ENCODE measurements at places on chromosomes 2 and 18.
A peak's percentile ranks its signal among the peaks of the same experiment; 100 is the strongest.

DNA sequence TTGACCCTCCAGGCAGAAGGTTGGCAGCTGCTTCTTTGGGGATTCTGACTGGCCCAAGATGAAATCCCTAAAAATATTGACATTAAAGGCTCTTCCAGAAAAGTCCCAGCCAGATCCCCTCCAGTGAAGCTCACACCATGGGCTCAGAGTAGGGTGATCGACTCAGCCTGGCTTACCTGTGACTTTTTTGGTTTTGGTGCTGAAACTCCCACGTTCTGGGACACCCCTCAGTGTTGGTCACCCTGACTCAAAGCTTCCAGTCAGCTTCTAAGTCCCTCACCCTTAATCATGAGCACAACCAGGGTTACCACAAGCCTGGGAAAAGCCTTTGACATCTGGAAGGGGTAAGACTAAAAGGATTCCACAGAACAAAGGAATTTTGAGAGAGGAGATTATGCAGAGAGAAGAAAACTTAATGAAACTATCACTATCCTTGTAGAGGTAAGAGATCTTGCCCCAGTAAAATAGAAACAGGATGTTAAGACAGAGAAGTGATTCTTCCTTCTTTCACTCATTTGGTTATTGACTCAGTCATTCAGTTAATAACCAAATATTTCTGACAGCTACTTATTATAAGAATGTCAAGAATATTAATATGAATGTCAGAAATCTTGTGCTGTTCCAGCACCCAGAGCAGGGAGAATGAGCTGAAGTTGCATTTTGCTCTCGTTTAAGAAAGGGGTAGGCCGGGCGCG lies 66.8 kb upstream of the SEC11C start:
- DNase-seq: no peak

DNA sequence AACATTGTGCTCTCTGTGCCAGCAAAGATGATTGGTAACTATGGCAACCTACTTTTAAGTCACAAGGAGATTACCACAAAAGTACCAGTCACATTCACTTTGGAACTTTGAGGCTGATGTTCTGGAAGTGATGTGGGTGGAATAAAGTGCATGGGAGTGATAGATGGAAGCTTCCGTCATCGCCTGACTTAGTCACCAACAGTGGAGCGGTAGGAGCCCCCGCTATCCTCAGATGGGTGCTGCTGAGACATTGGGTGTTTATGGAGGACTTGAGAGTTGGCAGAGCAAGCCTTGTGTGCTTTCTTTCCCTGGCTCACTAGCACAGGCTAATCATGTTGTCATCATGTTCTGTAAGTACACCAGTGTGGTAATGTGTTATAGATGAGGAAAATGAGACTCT lies 4.6 kb downstream of the PPP1R7 start:
- no peak for DNase-seq

- DNase-seq: peak; percentile 95
Observed at GRCh38 chr2:63840785-63841253, 877 bp upstream of the UGP2 start.

GRCh38 chr2:106095478-106096298 lies 98.4 kb downstream of the UXS1 start:
- no peak for DNase-seq

DNA sequence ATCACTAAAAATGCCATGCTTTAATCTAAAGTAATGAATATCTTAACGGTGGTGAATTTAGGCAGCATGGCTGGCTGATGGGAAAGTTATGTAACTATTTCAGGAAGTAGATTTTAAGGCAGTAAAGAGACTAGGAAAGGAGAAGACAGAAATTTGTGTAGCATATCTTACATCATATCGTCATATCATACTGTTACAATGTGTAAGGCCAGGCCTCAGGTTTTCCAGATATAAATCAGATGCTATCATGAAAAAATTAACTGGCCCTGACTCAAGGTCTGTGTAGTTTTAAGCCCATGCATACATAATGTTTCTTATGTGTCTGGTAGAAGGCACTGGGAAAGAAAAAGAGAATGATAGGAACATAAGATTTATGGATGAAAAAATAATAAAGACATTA lies 8.9 kb upstream of the FAP start:
- DNase-seq: no peak

DNA sequence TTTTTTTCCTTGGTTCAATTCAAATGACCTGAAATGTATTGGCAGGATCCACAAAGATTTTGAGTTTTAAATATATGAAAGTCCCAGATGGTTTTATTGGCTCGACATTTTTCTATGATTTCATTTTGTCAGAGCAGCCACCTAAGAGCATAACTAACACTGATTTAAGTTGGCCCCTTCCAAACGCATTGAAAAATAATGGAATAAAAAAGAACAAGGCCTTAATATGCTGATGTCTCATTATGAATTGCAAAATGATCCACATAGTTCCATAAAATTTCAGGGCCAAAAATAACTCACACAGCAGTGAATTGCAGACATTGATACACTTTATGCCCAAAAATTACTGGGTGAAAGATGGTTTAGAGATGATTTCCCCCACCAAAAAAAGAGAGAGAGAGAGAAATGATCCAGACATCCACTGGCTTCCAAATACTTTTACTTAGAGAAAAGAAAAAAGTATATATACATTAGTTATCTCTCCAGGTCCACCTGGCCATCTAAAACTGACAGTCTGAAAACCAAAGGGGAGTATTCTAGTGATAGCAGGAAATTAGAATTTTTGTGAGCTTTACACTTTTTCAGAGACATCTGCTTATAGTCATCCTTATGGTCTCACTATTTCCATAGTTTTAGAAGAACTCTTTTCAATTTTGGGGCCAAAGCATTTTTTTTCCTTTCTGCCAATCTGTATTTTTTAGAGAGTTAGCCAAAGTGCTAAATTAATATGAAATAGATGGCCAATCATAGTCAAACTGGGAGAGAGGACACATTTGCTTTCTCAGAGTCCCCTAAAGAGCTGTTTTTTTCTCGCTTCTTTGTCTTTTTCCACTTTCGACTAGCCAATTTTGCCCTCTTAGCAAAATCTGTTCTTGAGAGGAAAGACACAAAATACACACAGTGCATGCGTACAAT lies 213.5 kb upstream of the RND3 start:
- DNase-seq: no peak

DNA sequence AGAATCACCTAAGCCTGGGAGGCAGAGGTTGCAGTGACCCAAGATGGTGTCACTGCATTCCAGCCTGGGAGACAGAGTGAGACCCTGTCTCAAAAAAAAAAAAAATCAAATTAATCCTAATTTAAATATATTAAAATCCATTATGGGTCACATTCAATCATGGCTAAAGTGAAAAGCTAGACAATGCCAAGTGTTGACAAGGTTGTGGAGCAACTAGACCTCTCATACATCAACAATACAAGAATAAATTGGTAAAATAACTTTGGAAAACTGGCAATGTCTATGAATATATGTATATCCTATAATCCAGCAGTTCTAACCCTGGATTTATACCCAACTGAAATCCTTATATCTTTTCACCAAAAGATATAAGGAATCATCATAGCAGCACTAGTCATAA lies 23.4 kb upstream of the ATL2 start:
- no peak for DNase-seq

DNA sequence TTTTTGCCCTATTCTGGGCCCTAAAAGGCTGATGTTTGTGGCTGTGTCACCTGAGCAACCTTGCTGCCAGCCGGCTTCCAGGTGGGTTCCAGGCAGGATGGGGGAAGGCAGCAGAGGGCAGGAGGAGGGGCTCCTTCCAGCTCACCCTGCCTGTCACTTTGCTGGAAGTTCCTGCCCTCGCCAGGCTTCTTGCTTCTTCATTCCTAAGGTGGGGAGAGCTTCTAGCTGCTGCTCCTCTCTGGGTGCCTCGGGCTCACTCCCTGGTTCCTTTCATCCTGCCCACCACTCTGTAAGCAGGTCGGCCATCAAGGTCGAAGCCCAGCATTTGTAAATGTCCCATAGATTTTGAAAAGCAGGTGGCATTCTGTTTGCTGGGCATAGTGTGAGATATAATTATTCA lies 249.4 kb upstream of the HS6ST1 start:
- no peak for DNase-seq

DNA sequence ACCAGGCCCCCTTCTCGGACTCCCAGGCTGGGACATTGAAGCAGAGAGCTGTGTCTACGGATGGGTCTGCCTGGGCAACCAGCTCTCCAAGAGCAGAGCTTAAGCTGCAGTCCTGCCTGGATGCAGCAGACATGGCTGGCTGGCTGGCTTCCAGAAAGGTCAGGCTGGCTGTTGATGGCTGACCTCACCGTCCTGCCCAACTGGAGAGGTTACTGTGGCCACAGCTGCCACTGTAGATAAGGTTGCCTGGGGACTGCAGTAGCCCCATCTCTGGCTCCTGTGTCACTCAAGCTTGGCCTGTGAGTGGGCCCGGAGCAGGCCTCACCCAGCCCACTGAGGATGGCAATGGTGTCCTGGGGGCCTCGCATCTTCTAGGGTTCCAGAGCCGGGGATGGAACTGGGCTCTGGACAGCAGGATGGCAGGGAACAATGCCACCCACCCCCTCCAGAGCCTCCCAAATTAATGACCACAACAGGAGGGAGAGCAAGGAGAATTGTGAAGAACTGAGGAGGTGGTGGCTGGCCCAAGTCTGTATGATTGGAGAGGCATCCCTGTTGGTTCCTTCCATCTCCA lies 37.0 kb upstream of the FOSL2 start:
- DNase-seq: peak; percentile 32

All from AG20443 (cell line).